ENCODE measurements at places on chromosomes 3 and 15.

DNA sequence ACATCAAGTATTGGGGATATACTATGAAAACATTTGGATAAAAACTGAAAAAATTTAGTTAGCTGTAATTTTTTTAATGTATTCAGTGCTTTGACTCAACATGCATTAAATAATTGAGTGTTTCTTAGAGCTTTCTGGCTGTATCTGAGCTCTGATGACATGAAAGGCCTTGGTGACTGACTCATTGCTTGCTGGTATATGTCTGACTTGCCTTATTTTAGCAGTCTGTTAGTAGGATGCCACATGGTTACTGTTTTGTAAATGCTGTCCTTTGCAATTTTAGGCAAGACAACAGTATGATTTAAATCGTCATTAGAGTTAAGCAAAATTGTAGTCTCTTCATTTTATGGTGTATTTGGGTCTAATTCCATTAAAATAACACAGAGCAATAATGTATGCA is 199.2 kb downstream of the GHSR start:
- no peak for DNase-seq

GRCh38 chr3:151445273-151446001 is 15.4 kb downstream of the IGSF10 start:
- no peak for DNase-seq

- peak; percentile 65 for DNase-seq
These were observed 3.2 kb upstream of the SIN3A start for GRCh38 chr15:75454471-75455378.

GRCh38 chr15:68885070-68885469 is 45.3 kb upstream of the SPESP1 start:
- no peak for DNase-seq

GRCh38 chr3:151871639-151872468 is 1.6 kb upstream of the SUCNR1 start:
- no peak for DNase-seq

- no peak for DNase-seq
These were observed 435.1 kb upstream of the CNTN3 start for GRCh38 chr3:75049533-75049932.

- DNase-seq, result no peak
These were observed 109.6 kb upstream of the TOPAZ1 start for GRCh38 chr3:44132061-44132460.

DNA sequence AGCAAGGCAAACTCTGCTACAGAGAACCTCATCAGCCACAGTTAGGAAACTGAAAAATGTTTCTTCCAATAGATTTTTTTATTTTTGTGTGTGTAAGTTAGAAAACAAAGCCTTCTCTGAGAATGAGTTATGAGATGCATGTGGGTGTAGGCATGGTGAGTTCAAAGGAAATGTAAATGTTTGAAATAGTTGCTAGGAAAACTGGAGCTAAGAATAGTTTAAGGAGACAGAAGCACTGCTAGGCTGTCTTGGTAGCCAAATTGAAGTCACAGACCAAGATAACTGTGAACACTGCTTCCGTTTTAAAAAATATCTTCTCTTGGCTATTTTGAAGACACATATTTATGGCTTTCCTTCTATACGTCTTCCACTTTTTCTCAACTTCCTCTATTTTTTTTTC is 1501.2 kb upstream of the CADM2 start:
- no peak for DNase-seq

GRCh38 chr3:47722859-47723258 is 58.8 kb downstream of the SMARCC1 start:
- DNase-seq, result no peak

Data from stimulated activated CD4-positive, alpha-beta T cell treated with anti-CD3 and anti-CD28 coated beads, Interleukin-1b, Interleukin-23, amount 100 ng/mL, for 1 hour (primary cell).